ENCODE measurements at places on chromosomes 7 and 10. TPM values are rescaled to one million over a fixed set of nuclear protein-coding genes. Genes with fewer than 3 reads are reported as not detected.

GRCh38 chr7:155824227-155824886, 12.1 kb upstream of the SHH start:
- no peaks in the 10 kb centered on the region for H3K27me3 ChIP-seq
- no peaks in the 10 kb centered on the region for H3K36me3 ChIP-seq
- no peak for DNase-seq
- no peak overlapping the region for H3K27ac ChIP-seq
- no peak overlapping the region for H3K4me3 ChIP-seq
- peaks cover 20% of the 10 kb centered on the region for H3K4me1 ChIP-seq

GRCh38 chr10:45095286-45095685, 94.6 kb downstream of the ZNF22 start:
- H3K27ac ChIP-seq = no peak overlapping the region
- no peak overlapping the region for H3K4me3 ChIP-seq
- DNase-seq = no peak
- H3K4me1 ChIP-seq = no peaks in the 10 kb centered on the region
- no peaks in the 10 kb centered on the region for H3K36me3 ChIP-seq

GRCh38 chr10:6532321-6532720, 47.8 kb downstream of the PRKCQ start:
- no peaks in the 10 kb centered on the region for H3K4me1 ChIP-seq

DNA sequence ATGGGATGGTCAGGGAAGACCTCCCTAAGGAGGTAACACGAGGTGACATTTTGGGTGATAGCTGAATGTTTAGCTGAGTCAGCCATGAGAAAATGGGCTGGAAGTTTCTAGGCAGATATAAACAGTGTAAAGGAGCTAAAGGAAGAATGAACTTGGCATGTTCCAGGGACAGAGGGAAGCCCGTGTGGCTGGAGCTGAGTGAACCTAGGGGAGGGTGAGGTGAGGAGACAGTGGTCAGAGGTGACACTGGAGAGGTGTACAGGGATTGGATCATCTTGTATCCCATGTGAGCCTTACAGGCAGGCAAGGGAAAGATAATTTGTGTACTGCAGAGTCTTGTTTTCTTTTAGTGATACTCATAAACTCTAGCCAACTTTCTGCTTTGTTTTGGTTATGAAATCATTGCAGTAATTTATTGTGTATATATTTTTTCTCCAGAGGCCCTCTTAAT, 1.8 kb downstream of the STARD3NL start:
- DNase-seq = no peak
- no peaks in the 10 kb centered on the region for H3K36me3 ChIP-seq
- H3K27me3 ChIP-seq = no peaks in the 10 kb centered on the region
- peaks cover 9% of the 10 kb centered on the region for H3K4me1 ChIP-seq
- H3K4me3 ChIP-seq = no peak overlapping the region

GRCh38 chr7:18046601-18047000, 19.0 kb upstream of the PRPS1L1 start:
- DNase-seq = no peak
- H3K27ac ChIP-seq = no peak overlapping the region
- no peak overlapping the region for H3K4me3 ChIP-seq
- H3K27me3 ChIP-seq = no peaks in the 10 kb centered on the region
- H3K4me1 ChIP-seq = no peaks in the 10 kb centered on the region

DNA sequence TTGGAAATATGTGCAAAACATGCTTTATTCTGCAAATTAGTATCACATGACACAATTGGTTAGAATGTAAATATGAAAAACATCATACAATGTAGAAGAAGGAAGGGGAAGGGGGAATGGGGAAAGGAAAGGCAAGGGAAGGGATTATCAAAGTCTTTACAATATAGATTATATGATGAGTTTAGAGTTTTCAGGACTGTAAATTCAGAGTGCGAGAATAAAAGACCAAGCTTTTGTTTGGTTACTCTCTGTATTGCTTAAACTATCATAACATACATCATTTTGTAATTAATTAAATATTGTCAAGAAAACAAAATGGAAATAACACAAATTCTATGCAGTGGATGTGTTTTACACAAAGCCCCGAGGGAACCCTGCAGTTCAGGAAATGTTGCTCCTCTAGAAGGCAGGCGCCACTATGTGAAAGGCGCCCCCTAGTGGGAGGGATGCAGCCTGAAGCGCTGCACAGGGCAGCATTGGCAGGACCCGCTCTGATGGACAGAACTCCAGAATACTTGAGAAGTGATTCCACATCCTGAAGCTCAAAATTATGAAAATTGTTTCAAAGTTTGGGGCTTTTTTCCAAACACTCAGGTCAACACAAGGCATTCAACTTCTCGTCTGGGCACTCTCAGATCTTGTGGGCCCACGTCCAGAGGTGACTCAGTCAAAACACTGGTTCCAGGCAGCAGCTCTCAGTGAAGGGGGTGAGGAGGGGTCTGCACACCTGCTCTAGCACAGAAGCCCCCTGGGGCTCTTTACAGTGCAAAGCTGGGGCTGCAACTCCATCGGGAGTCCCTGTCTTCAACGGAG, 31.6 kb upstream of the TMEM254 start:
- no peak overlapping the region for H3K4me3 ChIP-seq
- H3K27ac ChIP-seq = no peak overlapping the region
- peak; percentile 41 for DNase-seq
- no peaks in the 10 kb centered on the region for H3K36me3 ChIP-seq
- H3K4me1 ChIP-seq = no peaks in the 10 kb centered on the region
- no peaks in the 10 kb centered on the region for H3K27me3 ChIP-seq

LLCFC1 gene
- not detected for total RNA-seq

PAX4 gene
- total RNA-seq = not detected

GRCh38 chr7:45580053-45580872, 6.1 kb downstream of the ADCY1 start:
- H3K4me3 ChIP-seq = no peak overlapping the region
- no peaks in the 10 kb centered on the region for H3K4me1 ChIP-seq
- DNase-seq = no peak
- H3K36me3 ChIP-seq = no peaks in the 10 kb centered on the region
- H3K27me3 ChIP-seq = peaks cover 93% of the 10 kb centered on the region

DNA sequence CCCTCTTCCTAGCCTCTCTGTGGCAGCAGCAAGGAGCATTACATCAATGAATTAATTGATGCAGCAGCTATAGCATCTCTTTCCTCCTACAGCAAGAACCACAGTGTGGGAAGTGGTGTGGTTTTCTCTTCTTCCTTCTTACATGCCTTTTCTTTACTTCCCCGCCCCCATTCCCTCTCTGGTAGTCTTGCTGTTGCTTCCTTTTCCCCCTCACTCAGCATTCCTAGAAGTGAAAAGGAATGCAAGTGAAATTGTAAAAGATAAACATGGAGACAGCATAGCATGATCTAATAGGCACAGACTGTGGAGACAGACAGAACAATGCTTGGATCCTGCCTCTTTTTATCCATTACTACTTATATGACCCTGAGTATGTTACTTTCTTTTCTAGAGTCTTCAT, 370.5 kb upstream of the BMPER start:
- no peak overlapping the region for H3K27ac ChIP-seq
- no peaks in the 10 kb centered on the region for H3K4me1 ChIP-seq
- H3K4me3 ChIP-seq = no peak overlapping the region
- H3K36me3 ChIP-seq = no peaks in the 10 kb centered on the region

- no peak for DNase-seq
- H3K27ac ChIP-seq = no peak overlapping the region
- H3K4me3 ChIP-seq = no peak overlapping the region
- H3K4me1 ChIP-seq = no peaks in the 10 kb centered on the region
- H3K27me3 ChIP-seq = no peaks in the 10 kb centered on the region
Measured at GRCh38 chr7:18206331-18206730, 178.7 kb upstream of the PRPS1L1 start.

GRCh38 chr7:92156990-92157389, 22.0 kb downstream of the LRRD1 start:
- H3K4me3 ChIP-seq = no peak overlapping the region
- no peaks in the 10 kb centered on the region for H3K27me3 ChIP-seq
- no peak for DNase-seq
- H3K27ac ChIP-seq = no peak overlapping the region
- no peaks in the 10 kb centered on the region for H3K36me3 ChIP-seq

DNA sequence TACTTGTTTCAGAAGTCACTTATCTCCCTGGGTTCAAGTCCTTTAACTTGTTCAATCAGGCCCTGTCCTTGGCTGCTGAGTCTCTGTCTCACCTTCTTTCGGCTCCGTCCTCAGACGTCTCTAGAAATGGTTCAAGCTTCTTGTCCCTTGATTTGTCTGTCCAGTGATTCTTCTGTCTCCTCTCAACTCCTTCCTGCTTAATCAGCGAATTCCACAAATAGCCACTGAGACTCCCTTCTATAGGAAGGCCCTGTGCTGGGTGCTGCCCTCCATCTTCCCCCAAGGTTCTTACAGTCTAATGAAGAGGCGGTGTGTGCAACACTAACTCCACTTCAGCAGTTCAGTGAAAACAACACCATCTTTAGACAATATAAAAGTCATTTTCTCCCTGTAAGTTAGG, 12.7 kb downstream of the FAM241B start:
- H3K4me1 ChIP-seq = peaks cover 10% of the 10 kb centered on the region
- peaks cover 24% of the 10 kb centered on the region for H3K27me3 ChIP-seq
- DNase-seq = no peak

- peak overlapping the region; percentile 50 for H3K27ac ChIP-seq
- no peaks in the 10 kb centered on the region for H3K27me3 ChIP-seq
- DNase-seq = no peak
- H3K4me3 ChIP-seq = no peak overlapping the region
Measured at GRCh38 chr7:99127636-99128035, 16.3 kb downstream of the SMURF1 start.

ZC3HAV1 gene
- 36.7 TPM for total RNA-seq

DNA sequence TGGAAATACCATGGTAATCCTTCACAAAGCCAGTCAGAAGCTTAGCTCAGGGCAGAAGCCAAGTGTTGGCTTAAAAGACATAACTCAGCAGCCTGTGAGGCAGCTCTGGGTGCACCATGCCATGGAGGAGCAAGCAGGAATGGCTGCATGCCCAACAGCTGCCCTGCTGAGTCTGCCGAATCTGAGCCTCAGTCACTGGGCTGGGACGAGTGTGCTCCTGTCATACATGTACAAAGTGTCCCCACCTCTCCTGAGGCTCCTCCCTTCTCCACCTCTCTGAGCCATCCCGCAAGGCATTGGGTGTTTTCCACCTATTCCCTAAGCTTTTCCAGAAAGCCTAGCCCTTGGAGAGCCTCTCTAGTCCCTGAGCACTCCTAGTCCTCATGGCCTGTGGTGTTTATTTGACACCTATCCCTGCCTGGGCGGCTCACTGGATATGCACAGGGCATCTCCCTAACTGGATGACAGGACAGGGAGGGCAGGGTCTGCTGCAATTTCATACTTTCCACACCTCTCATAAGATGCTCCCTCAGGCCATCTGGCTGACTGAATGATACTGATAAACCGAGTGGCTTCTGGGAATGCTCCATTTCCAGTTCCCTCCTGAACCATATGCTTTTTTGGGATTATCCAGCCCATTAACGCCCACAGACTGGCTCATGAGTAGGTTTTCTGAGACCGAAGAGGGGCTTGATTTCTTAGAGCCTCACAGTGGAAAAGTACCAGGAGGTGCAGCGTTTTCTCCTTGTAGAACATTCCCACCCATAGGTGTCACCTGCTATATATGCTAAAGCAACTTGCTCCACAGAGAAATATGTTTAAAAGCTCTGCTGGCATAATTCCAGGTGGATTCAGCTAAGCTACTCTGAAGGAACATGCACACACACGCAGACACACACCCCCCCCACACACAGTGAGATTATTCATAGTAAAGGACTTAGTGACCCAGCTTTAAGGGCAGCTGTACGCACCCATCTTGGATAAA, 199.3 kb downstream of the SNX10 start:
- H3K36me3 ChIP-seq = no peaks in the 10 kb centered on the region
- 0 out of 2 replicates have a peak, but pooled peaks cover 6% of the 10 kb centered on the region for H3K4me1 ChIP-seq
- DNase-seq = no peak
- H3K27ac ChIP-seq = no peak overlapping the region
- no peaks in the 10 kb centered on the region for H3K27me3 ChIP-seq

GRCh38 chr7:102255501-102255900, 31.2 kb upstream of the SH2B2 start:
- no peak for DNase-seq
- no peaks in the 10 kb centered on the region for H3K4me1 ChIP-seq
- no peak overlapping the region for H3K27ac ChIP-seq
- H3K36me3 ChIP-seq = no peaks in the 10 kb centered on the region

DNA sequence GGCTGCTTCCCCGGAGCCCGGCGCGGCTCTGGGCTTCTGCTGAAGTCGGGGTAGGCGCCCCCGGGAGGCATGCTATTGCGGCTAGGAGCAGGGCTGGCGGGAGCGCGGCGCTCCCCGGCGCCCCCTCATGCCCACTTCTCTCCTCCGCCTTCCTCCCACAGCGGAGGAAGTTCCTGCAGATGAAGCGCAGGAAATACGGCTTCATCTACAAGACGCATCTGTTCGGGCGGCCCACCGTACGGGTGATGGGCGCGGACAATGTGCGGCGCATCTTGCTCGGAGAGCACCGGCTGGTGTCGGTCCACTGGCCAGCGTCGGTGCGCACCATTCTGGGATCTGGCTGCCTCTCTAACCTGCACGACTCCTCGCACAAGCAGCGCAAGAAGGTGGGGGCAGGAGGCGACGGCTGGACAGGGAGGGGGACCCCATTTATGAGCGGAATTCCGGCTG, 479 bp downstream of the CYP26A1 start:
- no peak overlapping the region for H3K27ac ChIP-seq
- no peaks in the 10 kb centered on the region for H3K27me3 ChIP-seq
- H3K4me1 ChIP-seq = peaks cover 23% of the 10 kb centered on the region
- no peak for DNase-seq
- peak overlapping the region; percentile 53 for H3K4me3 ChIP-seq
- no peaks in the 10 kb centered on the region for H3K36me3 ChIP-seq

CPA4 gene
- 9.8 TPM for total RNA-seq

SPDYE5 gene
- not detected for total RNA-seq

- no peaks in the 10 kb centered on the region for H3K36me3 ChIP-seq
- H3K27ac ChIP-seq = no peak overlapping the region
- no peak for DNase-seq
- H3K4me1 ChIP-seq = no peaks in the 10 kb centered on the region
- no peak overlapping the region for H3K4me3 ChIP-seq
Measured at GRCh38 chr7:25351761-25352160, 123.5 kb upstream of the NPVF start.

DNA sequence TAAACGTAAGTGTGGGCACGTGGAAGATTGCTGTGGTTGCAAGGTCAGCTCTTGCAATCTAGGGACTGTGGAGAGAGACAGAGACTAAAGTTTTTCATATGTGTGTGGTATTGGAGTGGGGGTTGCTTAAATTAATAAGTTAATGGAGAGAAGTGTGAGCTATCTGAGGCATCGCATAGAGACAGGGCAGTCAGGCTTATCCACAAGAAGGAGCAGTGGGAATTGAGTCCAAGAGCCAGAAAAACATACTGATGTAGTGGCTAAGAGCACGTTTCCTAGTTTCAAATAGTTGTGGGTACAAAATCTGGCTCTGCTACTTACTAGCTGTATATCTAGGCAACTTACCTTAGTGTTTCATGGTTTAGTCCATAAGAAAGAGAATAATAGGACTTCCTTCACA, 65.8 kb downstream of the SORCS3 start:
- no peaks in the 10 kb centered on the region for H3K36me3 ChIP-seq
- no peaks in the 10 kb centered on the region for H3K27me3 ChIP-seq
- DNase-seq = no peak
- no peaks in the 10 kb centered on the region for H3K4me1 ChIP-seq
- no peak overlapping the region for H3K4me3 ChIP-seq
- H3K27ac ChIP-seq = no peak overlapping the region

GRCh38 chr7:2512179-2512661, 7.4 kb upstream of the LFNG start:
- no peak overlapping the region for H3K4me3 ChIP-seq
- no peaks in the 10 kb centered on the region for H3K36me3 ChIP-seq
- no peak for DNase-seq
- H3K4me1 ChIP-seq = peaks cover 28% of the 10 kb centered on the region
- H3K27me3 ChIP-seq = peaks cover 9% of the 10 kb centered on the region

All from PC-9 (cell line).